ENCODE measurements at places on chromosomes 1 and 21. TPM values are rescaled to one million over a fixed set of nuclear protein-coding genes. Genes with fewer than 3 reads are reported as not detected.

Gene CHIA
- total RNA-seq, result not detected

Gene HTR6
- total RNA-seq, result not detected

Gene CHI3L2
- total RNA-seq, result 3.3 TPM

Gene MATN1
- not detected for total RNA-seq

Gene PCP4
- total RNA-seq, result 7.1 TPM

Gene FAM177B
- 14.9 TPM for total RNA-seq

Gene CFAP141
- not detected for total RNA-seq

DNA sequence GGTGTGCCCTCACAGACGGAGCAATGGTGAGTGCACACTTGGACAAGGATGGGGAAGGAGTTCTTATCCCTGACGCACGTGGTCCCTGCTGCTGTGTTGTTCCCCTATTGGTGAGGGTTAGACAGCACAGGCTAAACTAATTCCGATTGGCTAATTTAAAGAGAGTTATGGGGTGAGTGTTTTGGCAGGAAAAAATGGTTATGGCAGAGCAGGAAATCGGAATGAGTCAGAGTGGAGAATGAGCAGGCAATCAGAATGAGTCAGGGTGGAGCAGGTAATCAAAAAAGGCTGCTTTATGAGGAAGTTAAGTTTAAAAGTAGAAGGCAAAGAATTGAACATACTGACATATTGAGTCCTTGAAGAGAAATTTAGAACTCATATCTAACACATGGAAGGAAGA is 100.5 kb downstream of the NGF start:
- H3K36me3 ChIP-seq, result no peaks in the 10 kb centered on the region
- H3K4me1 ChIP-seq, result no peaks in the 10 kb centered on the region
- H3K27me3 ChIP-seq, result no peaks in the 10 kb centered on the region
- no peak overlapping the region for H3K4me3 ChIP-seq
- no peak overlapping the region for H3K27ac ChIP-seq

- no peak for DNase-seq
- no peaks in the 10 kb centered on the region for H3K36me3 ChIP-seq
- no peak overlapping the region for H3K4me3 ChIP-seq
- H3K27me3 ChIP-seq, result no peaks in the 10 kb centered on the region
Observed at GRCh38 chr1:169550294-169550693, 36.0 kb downstream of the F5 start.

DNA sequence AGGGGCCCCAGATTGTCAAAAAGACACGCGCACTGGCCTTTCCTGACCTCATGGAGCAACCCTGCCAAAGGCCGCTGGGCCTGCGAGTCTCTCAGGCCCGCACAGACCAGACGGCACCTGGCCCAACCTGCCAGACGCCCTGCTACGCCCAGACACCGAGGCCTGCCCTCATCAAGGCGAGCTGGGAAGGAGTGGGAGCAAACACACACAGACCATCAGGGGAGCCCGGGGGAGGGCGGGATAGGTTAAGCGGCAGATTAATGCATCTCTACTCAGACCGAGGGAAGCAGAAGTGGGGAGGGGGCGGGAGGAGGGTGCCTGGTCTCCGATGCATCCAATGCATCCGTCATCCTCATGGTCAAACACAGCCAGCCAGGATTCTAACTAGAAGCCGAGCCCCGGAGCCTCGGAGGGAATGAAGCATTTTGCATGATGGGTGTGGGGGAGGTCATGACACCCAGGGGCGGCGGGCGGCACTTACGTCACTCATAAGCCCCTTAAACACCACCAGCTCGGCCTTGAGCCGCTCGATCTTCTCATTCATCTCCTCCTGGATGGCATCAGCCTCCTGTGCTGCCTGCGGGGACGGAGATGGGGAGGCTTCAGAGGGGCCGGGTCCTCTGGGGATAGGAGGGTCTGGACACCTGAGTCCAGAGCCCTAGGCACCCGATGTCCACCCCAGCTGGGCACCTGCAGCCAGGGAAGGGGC is 17.0 kb upstream of the ALDH4A1 start:
- H3K4me1 ChIP-seq, result no peaks in the 10 kb centered on the region
- H3K27me3 ChIP-seq, result no peaks in the 10 kb centered on the region
- DNase-seq, result no peak
- no peak overlapping the region for H3K4me3 ChIP-seq
- H3K36me3 ChIP-seq, result no peaks in the 10 kb centered on the region

- DNase-seq, result no peak
- H3K27me3 ChIP-seq, result no peaks in the 10 kb centered on the region
- H3K27ac ChIP-seq, result no peak overlapping the region
- H3K36me3 ChIP-seq, result no peaks in the 10 kb centered on the region
Observed at GRCh38 chr21:29233611-29234540, 64.8 kb upstream of the BACH1 start.

DNA sequence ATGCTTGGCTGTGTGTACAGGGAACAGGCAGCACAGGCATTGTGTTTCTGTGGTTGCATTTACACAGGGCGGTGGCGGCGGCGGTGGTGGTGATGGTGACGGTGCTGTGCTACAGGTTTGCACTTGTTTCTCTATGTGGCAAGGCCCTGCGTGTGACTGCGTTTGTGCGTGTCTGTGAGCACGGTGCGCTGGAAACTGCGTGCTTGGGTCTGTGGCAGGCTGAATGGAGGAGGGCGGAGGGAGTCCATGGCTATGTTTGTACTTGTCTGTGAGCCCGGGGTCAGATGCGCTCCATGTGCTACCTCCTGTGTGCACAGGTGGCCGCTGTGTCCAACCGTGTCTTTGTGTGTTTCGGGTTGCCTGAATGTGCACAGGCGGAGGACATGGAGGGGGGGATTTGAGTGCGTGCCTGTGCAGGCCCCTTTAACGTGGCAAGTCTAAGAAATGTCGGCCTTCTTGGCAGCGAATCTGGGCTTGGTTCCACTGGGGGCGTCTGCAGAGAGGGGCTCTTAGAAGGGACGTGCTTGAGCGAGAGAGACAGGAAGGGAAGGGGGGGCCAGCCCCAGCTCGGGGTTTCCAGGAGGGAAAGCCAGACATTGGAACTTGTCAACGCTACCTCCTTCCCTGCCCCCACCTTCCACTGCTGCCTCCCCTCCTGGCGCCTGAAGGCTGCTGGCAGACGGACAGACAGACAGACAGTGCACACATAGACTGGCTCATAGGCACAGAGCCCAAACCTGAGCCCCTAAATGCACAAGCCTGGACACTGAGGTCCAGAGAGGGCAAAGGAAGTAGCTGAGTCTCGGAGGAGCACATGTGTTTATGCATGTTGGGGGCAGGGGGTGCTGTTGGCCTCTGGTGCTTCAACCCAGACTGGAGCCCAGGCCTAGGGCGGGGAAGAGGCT is 32.7 kb upstream of the WASF2 start:
- peak overlapping the region; percentile 45 for H3K27ac ChIP-seq
- no peaks in the 10 kb centered on the region for H3K36me3 ChIP-seq
- peak; percentile 62 for DNase-seq
- H3K4me3 ChIP-seq, result no peak overlapping the region

- no peak for DNase-seq
- no peak overlapping the region for H3K4me3 ChIP-seq
- no peaks in the 10 kb centered on the region for H3K27me3 ChIP-seq
- H3K4me1 ChIP-seq, result no peaks in the 10 kb centered on the region
- H3K27ac ChIP-seq, result no peak overlapping the region
Observed at GRCh38 chr1:246037832-246038231, 469.2 kb downstream of the SMYD3 start.

DNA sequence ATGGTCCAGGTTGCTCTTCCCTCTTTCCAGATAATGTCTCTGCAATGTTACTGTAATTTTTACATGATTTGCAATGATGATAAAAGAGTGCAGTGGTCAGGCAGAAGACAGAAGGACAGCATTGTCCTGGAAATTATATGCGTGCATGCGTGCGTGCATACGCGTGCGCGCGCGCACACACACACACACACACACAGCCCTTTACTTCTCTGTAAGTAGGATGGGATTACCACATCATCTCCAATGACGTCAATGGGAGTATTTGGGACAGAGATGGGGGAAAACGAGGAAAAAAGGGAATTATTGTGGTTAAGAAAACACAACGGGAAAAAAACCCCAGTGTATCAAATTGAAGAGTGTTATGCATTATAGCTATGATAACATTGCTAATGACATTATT is 99.7 kb downstream of the SPAG17 start:
- no peaks in the 10 kb centered on the region for H3K4me1 ChIP-seq
- H3K27me3 ChIP-seq, result no peaks in the 10 kb centered on the region
- no peak overlapping the region for H3K27ac ChIP-seq
- H3K4me3 ChIP-seq, result no peak overlapping the region
- DNase-seq, result no peak
- H3K36me3 ChIP-seq, result no peaks in the 10 kb centered on the region

DNA sequence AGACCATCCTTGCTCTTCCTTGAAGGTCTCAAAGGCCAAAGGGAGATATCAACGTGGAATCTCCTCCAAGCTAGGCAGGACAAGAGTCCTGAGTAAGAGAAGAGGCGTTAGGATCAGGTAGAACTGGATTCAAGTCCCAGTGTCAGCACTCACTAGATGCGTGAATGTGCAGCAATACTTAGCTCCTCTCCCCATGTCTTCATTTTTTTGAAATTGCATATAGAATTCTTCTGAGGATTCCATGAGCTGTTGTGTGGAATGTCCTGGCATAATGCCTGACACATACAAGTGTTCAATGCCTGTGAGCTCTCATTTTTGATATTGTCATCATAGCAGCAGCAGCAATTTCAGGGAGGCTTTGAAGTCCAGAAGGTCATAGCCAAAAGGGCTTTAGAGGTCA is 333.2 kb downstream of the KCNH1 start:
- no peak for DNase-seq
- H3K4me1 ChIP-seq, result no peaks in the 10 kb centered on the region
- H3K27me3 ChIP-seq, result no peaks in the 10 kb centered on the region
- H3K4me3 ChIP-seq, result no peak overlapping the region

DNA sequence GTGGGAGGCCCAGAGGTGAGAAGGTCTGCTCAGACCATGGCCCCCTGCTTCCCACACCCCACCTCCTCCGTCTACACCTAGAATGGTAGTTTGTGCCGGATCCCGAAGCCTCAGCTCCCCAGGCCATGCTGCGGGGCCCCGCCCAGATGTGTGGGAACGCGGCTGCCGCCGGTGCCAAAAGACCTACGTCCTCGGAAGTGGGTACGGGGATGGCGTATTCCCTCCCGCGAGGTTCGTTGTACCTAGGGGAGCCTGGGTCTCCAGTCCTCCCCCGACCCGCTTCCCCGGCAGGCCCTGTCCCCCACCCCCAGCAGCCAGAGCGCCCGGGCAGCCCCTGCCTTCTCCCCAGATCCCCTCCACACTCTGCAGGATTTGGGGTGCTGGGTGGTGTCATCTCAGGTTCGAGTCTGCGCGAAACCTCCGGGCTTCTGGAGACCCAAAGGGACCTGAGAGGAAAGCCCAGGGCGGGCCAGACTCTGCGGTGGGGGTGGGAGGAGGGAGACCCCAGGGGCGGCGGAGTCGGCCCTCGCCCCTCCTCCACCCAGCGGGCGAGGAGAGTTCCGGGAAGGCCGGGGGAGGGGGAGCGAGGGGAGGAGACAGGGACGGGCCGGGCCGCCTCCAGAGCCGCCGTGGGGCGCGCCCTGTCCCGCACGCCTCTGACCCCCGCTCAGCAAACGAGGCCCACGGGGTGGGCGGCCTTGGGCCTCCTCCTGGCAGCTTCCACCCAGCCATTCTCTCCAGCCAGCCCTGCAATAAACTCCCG is 6.2 kb upstream of the PRDM16 start:
- H3K36me3 ChIP-seq, result no peaks in the 10 kb centered on the region
- no peaks in the 10 kb centered on the region for H3K27me3 ChIP-seq
- no peak for DNase-seq
- no peak overlapping the region for H3K4me3 ChIP-seq
- no peaks in the 10 kb centered on the region for H3K4me1 ChIP-seq
- no peak overlapping the region for H3K27ac ChIP-seq

DNA sequence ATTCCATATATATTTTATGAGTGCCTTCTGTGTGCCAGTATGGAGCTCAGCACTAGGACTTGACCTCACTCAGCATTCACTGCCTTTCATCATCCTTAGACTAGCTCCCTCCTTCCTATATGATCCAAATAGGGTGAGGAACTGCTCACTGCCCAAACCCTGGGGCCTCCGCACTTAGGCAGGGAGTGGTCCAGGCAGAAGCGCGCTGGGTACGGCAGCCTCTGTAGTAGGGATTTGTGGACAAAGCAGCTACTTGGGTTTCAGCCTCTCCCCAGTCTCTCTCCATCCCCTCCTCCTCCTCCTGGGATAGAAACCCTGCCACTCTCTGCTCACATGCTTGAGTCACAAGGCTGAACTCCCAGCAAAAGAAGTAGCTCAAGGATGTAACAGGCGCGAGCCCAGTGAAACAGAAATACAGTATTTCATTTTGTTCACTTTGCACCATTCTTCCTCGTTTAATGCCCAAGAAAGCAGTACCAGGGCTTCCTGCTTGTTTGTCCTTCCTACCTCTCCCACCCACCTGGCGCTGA is 32.9 kb downstream of the PLEKHA6 start:
- no peak overlapping the region for H3K27ac ChIP-seq
- H3K4me3 ChIP-seq, result no peak overlapping the region
- peaks cover 17% of the 10 kb centered on the region for H3K4me1 ChIP-seq
- H3K27me3 ChIP-seq, result no peaks in the 10 kb centered on the region
- no peak for DNase-seq

DNA sequence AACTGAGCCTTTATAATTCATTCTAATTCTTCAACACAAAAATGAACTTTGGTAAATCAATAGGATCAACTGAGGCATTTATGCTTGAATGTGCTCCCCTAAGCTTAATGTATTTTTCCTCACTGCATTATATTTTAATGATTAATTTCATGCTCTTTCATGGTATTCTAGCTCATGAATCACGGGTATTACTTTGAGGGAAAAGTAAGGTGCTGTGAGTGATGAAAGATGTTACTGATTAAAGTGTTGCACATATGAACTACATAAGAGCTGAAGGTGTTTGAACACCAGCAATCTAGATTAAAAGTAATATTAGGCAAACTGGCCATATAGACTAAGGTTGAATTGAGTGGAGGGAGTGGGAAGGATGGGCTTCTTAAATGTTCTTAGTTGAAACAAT is 1.9 kb downstream of the DPYD start:
- peak overlapping the region; percentile 95 for H3K4me3 ChIP-seq
- peaks cover 12% of the 10 kb centered on the region for H3K4me1 ChIP-seq
- H3K27me3 ChIP-seq, result no peaks in the 10 kb centered on the region
- H3K36me3 ChIP-seq, result no peaks in the 10 kb centered on the region
